ENCODE measurements at places on chromosomes 5 and 9. TPM values are rescaled to one million over a fixed set of nuclear protein-coding genes. Genes with fewer than 3 reads are reported as not detected.

GRCh38 chr5:10591159-10591558 is 27.3 kb downstream of the ANKRD33B start:
- DNase-seq, result no peak

The CDH9 gene
- total RNA-seq, result 31.4 TPM

DNA sequence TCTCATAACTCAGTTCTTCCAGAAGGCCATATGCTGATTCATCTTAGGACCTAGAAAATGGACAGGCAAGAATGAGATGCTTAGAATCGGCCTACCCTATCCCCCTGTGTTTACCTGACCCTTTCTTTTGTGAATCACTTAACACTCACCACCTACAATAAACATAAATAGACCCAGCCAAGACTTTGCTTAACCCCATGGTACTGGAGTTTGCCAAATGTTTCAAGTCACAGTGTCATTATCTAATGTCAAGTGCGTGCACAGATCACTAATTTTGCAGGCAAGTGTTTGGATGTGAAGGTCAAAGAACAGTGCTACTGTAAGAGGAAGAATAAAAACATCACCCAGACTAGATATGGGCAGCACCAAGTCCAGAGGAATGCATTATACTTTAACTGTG is 77.5 kb downstream of the GLIS3 start:
- DNase-seq, result no peak

The NEK6 gene
- 11.0 TPM for total RNA-seq

The SOHLH1 gene
- total RNA-seq, result not detected

DNA sequence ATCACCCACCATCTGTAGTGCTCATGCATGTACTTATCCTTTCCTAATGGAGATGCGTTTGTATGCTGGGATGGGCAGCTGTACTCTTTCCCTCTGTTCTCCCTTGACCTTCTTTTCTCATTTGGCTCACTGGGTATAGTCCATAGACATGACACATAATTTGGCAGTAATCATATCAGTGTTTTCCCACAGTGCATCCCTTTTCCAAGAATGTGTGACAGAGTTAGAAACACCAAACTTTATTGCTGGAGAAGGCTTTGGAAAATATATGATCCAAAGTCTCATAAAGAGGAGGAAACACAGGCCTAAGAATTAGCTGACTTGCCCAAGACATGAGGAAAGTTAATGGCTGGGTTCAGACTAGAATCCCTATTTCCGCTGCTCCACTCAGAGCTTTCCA is 1233.4 kb upstream of the DMAC1 start:
- DNase-seq, result no peak

The NR6A1 gene
- 1.6 TPM for total RNA-seq

GRCh38 chr9:127474592-127474991 is 23.3 kb downstream of the LRSAM1 start:
- no peak for DNase-seq

The ELL2 gene
- total RNA-seq, result 25.3 TPM
